ENCODE measurements at places on chromosomes 1 and 21.

- peak; percentile 64 for DNase-seq
These were observed 24.8 kb upstream of the TMEM51 start for GRCh38 chr1:15128520-15129313.

DNA sequence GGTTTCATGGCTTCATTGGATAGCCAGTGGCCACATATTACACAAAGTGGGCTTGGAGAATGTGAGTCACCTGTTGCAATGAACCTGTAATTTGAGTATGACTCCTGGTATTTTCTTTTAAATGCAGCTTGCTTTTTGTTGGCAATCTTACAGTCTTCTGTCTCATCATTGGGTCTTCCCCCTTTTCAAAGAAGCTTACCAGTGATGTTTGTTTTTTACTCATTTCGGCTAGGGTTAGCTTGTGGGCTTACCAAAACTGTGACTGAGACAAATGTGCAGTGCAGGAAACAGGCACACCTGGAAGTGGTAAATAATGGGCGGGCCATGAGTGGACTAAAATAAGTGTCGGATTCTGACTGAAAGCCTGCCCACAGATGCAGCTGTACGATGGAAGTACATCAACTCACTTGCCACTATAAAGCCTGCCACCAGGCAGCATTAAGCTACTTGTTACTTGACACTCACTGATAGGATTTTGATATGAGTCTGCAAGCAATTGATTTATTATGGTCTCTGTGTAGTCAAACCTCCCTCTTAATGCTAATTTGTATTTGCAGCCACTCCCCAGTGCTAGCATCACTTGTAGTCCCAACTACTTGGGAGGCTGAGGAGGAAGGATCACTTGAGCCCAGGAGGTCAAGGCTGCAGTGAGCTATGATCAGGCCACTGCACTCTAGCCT, 4.2 kb downstream of the HHAT start:
- no peak for DNase-seq

GRCh38 chr1:22171951-22172715, 29.2 kb upstream of the WNT4 start:
- DNase-seq: no peak

DNA sequence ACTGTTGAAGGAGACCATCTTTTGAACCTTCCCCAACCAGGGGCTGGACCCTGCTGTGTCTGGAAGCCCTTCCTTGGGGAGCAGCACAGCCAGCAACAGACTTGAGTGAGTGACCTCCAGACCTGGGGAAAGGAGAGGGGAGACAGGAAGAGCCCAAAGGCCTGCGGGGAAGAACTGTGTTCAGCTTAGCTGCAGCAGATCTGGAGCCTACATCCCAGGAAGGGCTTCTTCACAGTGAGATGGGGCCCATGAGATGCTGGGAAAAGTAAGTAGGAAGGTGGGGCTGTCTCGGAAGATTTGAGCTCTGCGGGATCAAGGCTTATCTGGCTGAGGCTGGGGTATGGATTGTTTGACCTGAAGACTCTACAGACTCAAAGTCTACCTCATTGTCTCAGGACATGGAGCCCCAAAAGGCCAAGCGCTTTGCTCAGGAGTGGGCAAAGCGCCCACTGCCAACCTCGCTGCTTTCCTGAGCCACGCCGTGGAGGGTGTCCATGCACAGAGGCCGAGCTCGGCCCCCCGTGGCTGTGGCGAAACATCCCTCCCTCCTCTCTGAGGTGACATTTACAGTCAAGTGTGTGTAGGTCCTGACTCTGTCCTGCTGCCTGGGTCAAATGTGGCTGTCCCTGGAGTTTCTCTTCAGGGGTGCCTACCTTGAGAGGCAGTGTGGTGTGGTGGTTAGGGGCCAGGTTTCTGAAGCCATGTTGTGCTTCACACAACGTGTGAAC, 24.5 kb downstream of the SPOCD1 start:
- no peak for DNase-seq

- no peak for DNase-seq
These were observed 27.4 kb downstream of the HIVEP3 start for GRCh38 chr1:41891199-41891896.

DNA sequence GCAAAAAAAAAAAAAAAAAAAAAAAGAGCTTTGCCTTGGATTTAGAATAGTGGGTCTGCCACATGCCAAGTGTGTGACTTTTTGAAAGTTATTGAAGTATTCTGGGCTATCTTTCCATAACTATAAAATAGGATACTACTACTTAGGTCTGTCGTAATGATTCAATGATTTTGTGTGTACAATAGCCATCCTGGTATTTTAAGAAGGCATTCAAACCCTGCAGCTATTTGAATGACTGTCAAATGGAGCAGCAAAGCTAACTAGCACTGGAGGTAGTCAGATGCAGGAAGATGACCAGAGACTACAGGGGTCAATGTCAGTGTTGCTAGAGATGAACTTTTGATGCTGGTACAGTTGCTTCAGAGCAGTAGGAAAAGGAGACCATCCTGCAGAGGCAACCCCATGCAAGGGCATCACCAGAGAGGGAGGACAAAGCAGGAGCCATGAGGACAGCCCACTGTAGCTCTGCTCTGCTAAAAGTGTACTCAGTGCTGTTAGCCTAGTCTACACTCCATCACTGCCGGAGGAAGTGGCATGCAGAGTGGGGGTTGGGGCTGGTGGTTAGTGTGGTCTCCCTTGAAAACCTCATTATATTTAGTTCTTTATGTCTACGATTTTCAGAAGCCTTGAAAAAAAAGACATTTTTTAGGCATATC, 29.0 kb downstream of the DUSP10 start:
- DNase-seq: no peak

DNA sequence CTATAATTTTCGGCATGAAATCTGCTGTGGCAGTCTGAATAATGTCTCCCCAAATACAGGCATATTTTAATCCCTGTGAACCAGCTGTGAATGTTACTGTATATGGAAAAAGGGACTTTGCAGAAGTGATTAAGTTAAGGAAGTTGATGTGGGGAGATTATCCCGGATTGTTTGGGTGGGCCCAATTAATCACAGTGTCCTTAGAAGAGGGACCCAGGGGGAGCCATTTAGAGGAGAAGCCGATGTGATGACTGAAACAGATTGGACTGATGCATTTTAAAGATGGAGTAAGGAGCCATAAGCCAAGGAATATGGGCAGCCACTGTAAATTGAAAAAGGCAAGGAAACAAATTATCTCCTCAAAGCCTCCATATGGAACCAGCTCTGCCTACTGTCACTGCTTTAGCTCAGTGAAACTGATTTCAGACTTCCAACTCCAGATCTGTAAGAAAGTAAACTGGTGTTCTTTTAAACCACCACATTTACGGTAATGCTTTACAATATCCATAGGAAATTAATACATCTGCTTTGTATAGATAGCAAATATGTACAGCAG, 61.1 kb upstream of the GPR88 start:
- no peak for DNase-seq

DNA sequence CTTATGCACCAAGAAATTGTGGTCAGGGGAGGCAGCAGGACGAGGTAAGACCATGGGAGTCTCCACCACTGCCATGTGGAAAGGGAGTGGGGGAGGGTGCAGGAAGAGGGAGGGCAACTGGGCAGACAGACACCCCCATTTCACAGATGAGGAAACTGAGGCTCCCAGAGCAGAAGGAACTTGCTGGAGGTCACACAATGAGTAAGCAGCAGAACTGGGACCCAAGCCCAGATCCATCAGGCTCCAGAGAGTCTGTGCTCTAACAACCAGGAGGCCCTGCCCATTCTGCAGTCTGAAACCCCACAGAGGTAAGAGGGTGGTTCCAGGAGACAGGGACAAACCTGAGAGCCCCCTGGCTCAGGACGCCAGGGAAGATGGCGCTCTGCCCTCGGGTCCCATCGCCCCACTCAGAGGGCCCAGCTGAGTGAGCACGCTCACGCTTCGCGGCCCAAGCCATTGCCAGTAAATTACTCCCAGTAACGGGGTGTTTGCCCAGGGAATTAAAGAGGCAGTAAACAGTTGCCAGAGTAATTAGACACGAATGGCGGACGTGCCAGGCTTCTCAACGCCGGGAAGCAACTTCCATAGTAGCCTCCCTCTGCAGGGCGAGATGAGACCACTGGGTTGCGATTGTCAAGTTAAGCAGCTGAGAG, 59.2 kb downstream of the MATN1 start:
- DNase-seq: peak; percentile 39

GRCh38 chr1:80827666-80828065, 973.1 kb upstream of the ADGRL2 start:
- DNase-seq: no peak

DNA sequence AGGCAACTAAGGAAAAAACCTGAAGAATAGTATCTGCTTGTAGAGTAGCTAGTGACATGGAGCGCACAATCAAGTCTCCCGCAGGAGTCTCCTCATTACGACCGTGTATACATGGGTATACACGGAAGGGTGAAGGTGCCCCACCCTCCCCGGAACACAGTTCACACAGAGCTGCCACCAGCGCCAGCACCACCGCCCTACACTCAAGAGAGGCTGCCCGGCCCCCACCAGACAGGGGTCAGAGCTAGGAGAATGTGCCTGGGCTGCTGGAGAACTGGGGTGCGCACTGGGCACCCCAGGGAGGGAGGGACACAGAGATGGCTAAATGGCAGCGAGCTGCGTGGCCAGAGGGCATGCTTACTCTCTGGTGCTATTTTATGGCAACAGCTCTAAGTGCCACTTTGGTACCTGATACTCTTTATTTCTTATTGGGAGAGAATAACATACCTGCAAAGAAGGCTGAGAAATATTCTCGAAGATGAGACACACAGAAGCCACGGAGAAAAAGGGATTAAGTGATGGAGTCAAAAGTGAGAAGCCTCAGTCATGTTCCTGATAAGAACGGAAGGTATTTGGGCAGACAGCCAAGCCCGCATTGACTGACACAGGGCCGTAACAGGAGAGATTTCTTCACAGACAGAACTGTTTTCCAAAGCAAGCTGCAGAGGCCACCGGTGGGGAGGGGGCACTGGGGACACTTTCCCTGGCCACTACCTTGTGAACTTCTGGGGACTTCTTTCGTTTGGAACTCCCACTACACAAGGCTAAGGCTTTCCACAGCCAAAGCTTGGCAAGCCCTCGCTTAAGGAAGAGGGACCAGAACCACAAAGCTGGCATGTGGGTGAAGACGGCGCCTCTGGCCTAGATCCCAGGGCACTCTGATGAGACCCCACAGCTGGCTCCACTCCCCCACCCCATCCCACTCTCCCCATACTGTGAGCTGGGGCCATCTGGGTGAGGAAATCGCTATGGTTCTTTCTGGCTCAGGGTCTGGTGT, 108.0 kb downstream of the PGBD5 start:
- DNase-seq: no peak

- DNase-seq: no peak
These were observed 7.7 kb upstream of the CD5L start for GRCh38 chr1:157849229-157849875.

DNA sequence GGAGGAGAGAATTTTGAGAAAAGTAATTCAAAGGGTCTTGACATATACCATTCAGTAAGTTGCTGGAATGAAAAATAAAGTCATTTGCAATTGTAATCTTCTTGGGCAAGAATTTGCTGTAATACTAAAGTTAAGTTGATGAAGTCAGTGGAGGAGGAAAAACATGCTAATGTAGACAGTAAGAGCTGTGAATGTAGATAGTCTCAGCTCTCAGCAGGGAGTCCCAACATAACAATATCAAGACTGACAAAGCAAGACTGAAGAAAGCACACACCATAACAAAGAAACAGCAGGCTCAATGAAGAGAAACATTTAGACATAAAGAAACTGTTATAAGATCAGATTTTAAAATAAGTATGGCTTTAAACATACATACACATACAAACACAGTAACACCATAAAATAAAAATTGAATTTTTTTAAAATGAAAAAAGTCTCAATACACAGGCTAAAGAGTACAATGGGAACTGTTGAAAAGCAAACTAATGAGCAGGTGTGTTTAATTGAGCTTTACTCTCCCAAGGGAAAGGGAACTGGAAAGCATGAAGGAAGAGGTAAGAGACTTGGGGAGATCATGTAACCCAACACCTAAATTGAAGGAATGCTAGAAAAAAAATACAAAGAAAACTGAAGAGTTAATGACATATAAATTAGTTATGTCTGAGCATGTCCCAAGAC, 336.3 kb upstream of the NCAM2 start:
- no peak for DNase-seq

GRCh38 chr1:87119541-87120140, 205.2 kb downstream of the HS2ST1 start:
- DNase-seq: no peak

GRCh38 chr1:225471453-225472301, 43.8 kb upstream of the LBR start:
- DNase-seq: no peak

DNA sequence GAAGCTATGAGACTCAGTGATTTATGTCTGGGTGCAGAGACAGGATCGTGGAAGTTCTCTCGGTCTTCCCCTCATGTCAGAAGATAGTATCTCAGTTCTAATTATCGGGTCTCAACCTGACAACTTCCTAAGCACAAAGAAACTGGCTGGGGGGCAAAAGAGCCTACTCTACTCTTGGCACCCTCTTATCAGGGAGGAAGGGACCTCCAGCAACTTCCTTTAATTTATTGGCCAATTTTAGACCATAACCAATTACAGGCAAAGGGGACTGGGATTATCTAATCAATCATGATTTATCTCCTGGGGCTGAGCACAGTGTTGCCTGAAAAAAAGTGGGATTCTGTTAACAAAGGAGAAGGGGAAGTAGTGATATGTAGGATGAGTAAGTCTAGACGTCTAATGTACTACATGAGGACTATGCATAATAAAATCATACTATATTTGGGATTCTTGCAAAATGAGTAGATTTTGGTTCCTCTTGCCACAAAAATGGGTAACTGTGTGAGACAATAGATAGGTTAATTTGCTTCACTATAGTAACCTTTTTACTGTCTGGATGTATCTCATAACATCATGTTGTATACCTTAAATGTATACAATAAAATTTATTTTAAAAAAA, 98.8 kb downstream of the ZFYVE9 start:
- DNase-seq: no peak

DNA sequence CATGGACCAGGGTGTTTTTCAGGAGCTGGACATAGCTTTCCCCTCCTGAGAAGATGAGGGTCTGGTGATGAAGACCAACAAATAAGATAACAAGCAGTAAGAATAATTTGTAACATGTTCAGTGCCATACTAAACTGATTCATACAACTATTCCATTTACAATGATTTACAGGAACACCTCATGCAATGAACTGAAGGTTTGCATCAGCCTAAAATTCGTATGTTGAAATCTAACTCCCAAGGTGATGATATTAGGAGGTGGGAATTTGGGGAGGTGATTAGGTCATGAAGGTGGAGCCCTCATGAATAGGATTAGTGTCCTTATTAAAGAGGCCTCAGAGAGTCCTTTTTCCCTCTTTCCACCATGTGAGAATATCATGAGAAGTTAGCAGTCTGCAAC, 15.9 kb upstream of the NIBAN1 start:
- DNase-seq: no peak

DNA sequence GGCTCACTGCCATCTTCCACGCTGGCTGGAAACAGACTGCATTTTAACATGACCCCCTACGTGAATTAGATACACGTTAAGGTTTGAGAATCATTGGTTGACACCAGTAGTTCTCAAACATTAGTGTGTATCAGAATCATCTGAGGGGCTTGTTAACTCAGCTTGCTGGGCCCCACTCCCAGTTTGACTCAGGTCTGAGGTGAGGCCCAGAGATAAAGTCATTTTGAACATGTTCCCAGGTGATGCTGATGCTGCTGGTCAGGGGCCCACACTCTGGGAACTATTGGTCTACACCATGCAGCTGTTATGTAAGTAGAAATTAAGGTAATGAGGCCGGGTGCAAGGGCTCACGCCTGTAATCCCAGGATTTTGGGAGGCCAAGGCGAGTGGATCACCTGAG, 1.3 kb downstream of the LSM10 start:
- no peak for DNase-seq

Measured in prostate gland (tissue), 2 donors.